ENCODE measurements at places on chromosomes 5 and 9.

DNA sequence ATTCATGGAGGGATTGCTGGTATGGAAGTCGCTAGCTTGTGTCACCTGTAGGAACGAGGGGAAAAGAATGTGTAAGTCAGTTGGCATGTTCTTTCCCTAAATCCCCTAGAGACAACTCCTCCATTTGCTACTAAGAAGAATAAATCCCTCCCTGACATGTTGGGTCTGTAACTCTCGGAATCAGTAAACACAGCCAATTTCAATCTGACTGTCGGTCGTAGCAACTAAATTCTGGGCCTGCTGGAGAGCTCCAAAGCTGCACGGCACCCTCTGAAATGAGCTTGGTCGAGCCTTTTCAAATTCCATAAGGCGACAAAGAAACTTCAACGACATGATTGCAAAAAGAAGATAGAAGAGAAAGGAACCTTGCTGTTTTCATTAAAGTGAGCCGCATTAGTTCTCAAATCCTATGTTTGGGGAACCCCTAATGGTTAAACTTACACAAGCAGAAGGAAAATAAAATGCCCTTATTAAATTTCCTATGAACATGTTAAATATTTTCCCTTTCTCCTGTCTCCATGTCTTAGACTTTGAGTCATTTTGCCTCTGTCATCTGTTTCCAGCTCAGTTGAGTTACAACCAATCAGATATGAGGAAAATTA, 735.8 kb upstream of the WWC1 start:
- no peak for DNase-seq

GRCh38 chr9:78030296-78030552, 1.4 kb downstream of the GNAQ start:
- peak; percentile 41 for DNase-seq

DNA sequence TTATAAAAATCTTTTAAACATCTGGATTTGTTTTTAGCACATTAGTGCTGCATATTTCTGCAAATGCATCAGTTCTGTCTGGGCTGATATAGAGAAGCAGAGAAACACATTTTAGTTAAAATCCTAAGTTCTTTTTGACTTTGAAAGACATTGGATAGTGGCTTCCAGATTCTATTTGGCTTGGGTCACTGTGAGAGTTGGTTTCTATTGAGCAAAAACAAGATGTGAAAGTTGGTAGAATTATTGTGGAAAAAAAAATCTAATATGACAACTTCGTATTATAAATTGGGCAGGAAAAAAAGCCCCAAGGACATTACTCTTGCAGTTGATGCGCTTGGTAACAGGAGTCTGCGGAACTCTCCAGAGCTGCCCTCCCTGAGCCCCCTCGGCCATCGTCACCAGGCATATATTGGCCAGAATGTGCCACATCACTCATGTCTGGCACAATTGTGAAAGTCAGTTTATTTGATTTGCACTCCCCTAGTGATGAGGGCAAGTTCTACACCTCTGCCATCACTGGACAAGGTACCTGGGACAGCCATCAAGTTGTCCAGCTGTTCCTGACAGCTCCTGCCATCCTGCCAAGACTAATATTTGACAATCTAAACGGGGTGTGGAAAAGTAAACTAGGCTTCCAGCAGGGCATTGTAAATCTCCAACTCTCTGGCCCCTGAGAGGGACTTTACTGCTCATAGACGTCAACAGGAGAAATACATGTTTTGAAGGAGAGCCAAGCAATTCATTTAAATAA, 334.5 kb downstream of the TENT4A start:
- DNase-seq: no peak

DNA sequence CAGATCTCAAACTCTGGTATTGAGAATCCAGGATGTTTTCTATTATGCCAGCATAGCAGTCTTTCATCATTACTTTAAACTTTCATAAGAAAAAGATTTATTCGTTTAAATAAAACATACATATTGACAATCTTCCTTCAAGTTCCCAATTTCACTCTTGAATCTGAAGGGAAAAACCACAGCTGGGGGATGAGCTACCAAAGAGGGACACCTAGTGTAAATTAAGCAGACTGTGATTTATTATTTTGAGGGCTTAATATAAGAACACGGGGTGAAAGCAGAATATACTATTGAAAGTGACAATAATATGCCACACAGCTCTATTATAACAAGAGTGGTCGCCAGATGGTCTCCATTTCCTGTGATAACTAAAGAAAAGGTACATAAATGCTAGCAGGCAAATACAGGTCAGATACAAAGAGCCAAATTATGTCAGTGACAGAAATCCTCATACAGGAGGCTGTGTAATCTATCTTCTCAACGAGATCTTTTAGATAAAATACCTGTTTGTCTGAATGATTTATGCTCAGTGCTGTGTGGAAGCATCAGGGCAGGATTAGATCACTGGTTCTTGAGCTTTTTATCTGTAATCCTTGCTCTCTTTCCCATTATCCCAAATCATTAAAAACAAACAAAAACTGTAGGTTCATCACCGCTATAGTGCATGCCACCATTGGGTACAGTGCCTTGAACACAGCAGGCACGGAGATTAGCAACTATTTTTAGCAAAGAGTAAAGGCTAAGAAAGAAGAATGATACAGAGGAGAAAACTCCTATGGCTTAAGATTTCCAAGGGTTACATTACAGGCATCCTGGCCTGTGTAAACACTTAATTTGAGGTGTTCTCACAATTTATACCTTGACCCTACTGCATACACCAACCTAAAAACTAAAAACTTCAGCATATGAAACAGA, 116.6 kb downstream of the DROSHA start:
- DNase-seq: no peak

- no peak for DNase-seq
Measured at GRCh38 chr5:40356248-40356647, 323.5 kb upstream of the PTGER4 start.

GRCh38 chr9:114525513-114525912, 20.2 kb upstream of the WHRN start:
- DNase-seq: no peak

- no peak for DNase-seq
Measured at GRCh38 chr9:97889941-97890887, 32.1 kb downstream of the TRMO start.

GRCh38 chr9:120925535-120926396, 830 bp downstream of the TRAF1 start:
- DNase-seq: peak; percentile 12

DNA sequence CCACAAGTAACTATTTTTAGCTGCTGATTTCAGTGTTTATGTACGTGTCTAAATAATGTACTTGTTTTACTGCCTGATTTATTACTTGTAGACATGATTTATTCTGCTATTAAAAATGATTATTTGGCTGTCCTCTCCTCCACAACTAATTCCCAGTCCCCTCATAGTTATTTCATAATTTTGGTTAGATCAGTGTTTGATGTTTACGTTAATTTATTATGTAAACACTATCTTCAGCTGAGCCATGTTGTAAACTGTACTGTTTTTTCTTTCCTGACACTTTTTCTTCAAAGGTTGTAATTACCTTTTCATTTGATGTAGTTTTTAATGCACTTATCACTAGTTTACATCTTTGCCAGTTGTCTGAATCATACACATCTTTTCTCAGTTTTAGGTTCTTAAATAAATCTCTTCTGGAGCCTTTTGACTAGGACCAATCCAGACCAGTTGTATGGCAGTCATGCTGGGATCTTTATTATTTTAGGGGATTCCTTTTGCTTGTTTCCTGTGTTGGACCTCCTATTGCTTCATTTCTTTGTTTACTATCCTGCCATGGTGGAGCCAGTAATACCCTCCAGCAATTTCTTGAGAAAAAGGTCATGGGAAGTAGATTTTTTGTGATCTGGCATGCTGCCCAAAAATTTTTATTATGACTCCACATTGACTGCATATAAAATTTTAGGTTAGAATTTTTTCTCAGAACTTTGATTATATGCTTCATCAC, 16.1 kb downstream of the AP3S1 start:
- DNase-seq: no peak

GRCh38 chr5:87313216-87313615, 45.5 kb downstream of the RASA1 start:
- no peak for DNase-seq

- DNase-seq: no peak
Measured at GRCh38 chr5:127827451-127827850, 124.3 kb downstream of the CCDC192 start.

DNA sequence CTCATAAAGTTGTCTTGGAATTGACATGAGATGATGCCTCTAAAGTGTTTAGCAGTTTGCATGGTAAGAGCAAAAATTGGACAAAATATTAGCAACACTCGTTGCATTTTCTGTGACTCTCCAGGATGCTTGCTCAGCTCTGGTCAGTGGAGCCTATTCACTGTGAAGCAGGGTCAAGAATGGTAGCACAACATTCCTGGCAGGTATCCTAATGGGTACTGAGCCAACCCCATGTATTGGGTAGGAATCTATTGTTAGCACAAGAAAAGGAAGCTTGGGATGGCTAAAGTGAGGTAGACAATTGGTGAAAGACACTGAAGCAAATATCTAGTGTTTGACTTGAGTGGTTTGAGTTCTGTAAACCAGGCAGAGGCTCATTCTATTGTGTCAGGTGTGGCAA, 10.4 kb upstream of the ACTBL2 start:
- DNase-seq: no peak

GRCh38 chr5:174312270-174312617, 266.7 kb downstream of the NSG2 start:
- no peak for DNase-seq

DNA sequence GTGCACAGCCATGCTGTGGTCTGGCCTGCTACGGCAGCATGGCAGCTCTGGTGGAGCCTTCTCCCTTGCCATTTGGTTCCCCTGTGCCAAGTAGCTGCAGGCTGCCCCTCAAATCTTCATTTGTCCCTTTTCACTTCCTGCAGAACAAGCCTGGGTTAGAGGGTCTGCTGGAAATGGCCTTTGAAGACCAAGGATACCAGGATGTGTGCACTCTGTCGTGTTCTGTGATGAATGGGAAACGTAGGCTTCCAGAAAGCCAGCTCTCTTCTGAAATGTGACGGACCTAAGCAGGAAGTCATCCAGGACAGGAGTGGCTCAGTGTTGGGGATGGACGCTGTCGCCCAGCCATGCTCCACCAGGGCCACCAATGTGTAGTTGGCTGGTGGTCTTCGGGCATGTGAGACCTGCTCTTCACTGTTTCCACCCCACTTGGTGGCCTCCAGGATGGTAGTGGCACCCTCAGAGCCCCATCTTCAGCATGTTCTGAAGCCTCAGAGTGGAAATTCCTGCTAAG, 3.4 kb upstream of the POMT1 start:
- DNase-seq: no peak
